ENCODE measurements at places on chromosomes 5 and 9.

DNA sequence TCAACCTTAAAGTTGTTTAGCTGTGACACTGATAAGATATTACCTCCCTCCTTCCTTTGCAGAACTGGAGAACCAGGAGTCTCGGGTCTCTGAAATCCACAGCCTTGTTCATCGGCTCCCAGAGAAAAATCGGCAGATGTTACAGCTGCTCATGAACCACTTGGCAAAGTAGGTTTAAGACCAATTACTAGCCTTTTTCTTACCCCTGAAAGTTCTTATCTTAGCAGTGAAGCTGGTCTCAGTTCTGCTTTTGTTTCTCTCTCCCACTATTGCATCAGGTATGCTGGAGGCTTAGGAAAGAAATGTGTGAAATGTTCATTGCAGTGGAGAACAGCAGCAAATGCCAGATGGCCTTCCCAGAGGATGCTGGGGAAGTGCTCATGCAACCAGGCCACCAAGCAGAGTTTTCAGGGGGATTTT lies 287.4 kb downstream of the ARHGAP26 start:
- no peak for DNase-seq

DNA sequence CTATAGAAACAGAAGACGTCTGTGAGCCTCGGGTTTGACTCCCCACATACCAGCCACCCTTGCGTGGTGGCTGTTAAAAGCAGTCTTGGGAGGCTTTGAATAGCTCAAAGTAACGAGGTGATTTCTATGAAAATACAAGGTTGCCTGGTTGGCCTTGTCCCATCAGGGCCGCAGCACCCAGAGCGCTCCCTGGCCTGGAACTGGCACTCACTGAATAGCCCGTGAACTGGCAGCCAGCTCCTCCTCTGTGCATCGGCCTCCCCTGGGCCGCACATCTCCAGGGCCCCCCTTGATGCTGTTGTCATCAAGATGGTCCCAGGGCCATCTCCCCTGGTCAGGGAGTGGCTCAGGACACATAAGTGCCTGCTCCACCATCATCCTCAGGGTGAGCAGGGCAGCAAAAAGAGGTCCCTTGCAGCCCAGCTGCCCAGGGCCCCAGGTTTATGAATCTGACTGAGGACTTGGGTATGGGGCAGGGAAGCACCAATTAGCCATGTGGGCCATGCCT lies 144.6 kb upstream of the PPP1R26 start:
- no peak for DNase-seq

GRCh38 chr9:28866951-28867350 lies 1293.7 kb upstream of the C9orf72 start:
- no peak for DNase-seq

DNA sequence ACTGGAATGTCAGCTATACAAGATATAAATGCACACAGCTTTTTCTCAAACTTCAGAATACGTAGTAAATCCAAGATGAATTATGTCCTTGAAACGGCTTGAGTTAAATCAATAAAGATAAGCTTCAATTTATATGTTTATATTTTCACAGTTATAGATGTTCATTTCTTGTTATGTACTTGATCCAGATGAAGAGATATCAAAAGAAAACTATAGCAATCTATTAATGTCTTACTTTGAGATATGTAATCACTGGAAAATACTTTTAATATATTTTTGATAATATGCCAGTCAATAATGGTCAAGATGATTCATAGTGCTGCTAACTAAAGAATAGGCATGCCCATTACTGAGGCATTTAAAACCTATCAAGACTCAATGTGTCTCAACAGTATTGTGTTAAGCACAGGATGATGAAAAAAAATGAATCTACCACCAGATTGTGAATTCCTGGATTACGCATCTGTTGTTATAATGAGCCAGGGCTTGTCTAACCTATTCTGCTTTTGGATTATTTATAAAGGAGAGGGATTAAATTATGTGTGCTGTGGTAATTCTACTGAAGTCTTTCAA lies 372.6 kb upstream of the PRR16 start:
- no peak for DNase-seq

- DNase-seq: peak; percentile 6
These were observed 345.9 kb upstream of the NUDT12 start for GRCh38 chr5:103908336-103909080.

DNA sequence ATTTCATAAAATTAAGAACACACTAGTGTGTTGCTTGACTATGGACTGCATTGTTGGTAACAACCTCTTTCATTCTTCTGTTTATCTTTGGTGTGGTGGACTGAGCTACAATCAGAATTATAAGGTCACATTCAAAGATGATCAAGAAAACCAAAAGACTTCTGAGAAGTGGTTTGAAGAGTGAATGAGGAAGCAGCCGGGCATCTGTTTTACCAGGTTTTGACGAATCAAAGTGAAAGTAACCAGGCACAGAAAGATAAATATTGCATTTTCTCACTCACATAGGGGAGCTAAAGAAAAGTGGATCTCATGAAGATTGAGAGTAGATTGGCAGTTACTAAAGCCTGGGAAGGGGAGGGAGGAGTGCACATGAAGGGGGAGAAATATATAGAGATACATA lies 589.1 kb downstream of the ZNF608 start:
- DNase-seq: no peak

GRCh38 chr5:57082441-57083067 lies 91.3 kb upstream of the GPBP1 start:
- DNase-seq: no peak

GRCh38 chr9:84121991-84122523 lies 141.5 kb downstream of the RMI1 start:
- no peak for DNase-seq

DNA sequence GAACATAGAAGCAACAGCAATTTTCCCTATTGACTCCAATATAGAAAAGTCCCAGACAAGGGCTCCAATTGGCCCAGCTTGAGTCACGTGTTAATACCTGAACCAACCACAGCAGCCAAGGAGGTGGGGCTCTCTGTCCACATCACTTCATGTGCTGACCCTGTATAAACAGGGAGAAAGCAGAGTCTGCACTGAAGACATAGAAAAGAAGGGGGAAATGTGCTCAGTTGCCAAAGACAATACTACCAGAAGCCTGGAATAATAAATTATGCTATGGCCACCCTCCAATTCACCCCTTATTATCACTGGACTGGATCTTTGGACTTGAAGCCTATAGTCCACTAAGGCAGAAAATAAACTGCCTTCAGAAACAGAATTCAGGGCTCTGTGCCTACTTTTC lies 275.4 kb downstream of the EPB41L4A start:
- no peak for DNase-seq

DNA sequence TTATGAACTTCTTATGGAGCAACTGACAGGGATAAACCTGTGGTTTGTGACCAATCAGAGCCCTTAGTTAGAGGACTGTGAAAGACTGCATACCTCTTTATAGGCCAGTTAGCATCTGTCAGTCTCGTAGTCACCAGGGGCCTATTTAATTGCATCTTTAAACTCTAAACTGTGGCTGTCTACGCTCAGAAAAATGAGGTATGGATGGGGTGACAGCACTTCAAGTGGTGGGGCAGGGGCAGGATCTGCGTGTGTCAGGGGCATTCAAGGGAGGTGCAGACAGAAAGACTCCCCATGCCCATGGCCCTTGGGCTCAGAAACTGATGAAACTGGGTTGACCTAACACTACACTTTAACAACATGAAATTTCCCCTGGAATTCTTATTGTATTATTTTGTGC lies 132.6 kb upstream of the TBCA start:
- DNase-seq: no peak

GRCh38 chr5:126373375-126374108 lies 49.7 kb upstream of the GRAMD2B start:
- DNase-seq: no peak

GRCh38 chr5:80963966-80964481 lies 3.9 kb downstream of the RASGRF2 start:
- DNase-seq: no peak

- no peak for DNase-seq
These were observed 19.2 kb downstream of the SIL1 start for GRCh38 chr5:139178935-139179334.

DNA sequence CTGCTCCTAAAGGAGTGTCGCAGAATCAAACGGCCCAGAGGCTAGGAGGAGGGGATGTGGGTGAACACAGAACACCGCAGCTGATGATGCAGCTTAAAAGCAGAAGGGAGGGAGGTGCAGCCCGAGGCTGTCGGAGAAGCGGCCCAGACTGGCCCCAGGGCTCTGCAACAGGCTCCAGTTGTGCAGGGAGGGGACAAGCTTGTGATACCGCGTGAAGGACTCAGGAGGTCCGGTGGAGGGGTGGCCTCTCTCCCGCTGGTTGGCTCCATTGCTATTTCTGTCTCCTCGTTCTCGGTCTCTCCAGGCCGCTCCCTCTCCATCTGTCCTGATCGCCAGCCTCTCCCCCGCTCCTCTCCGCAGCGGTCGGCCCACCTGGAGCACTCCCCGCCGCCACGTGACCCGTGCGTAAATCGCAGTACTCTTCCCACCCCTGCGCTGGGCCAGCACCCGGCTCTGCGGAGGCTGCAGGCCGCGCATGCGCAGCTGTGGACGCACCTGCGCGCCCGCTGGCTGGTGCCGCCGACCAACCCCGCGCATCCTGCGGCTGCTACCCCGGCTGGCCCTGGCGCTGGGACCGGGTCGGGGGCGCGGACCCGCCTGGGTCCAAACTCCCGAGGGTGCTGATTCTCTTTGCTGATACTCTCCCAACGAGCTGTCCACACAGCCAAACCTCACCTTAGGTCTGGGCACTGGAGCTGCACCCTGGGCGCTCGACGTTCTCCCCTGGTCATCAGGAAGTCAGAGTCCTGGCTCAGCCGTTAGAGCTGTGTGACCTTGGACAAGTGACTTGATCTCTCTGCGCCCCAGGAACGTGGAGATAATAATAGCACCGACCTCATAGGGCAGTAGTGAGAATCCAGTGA lies 3.7 kb upstream of the STXBP1 start:
- DNase-seq: no peak

GRCh38 chr5:172162323-172162986 lies 25.6 kb downstream of the STK10 start:
- DNase-seq: no peak

- DNase-seq: no peak
These were observed 3.3 kb upstream of the DMRT2 start for GRCh38 chr9:1046639-1047572.

GRCh38 chr5:147188200-147189108 lies 46.4 kb upstream of the STK32A start:
- peak; percentile 44 for DNase-seq

DNA sequence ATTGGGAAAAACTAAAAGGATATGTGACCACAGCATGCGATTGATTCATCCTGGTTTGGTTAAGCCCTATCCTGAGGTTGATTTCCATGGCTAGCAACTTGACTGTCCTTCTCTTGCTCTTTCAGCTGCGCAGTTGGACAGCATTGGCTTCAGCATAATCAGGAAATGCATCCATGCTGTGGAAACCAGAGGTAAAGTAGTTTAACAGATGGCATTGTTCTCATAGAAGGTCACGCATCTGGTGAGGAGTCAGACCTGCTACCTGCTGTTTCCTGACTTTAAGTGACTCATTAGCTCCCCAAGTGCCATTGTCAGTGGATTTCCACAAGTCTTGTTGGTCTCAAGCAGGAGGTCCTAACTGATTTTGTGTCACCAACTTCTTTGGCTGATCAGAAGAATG lies 266.9 kb downstream of the ARHGAP26 start:
- DNase-seq: no peak

GRCh38 chr9:136104488-136104800 lies 9.4 kb upstream of the NACC2 start:
- DNase-seq: no peak

DNA sequence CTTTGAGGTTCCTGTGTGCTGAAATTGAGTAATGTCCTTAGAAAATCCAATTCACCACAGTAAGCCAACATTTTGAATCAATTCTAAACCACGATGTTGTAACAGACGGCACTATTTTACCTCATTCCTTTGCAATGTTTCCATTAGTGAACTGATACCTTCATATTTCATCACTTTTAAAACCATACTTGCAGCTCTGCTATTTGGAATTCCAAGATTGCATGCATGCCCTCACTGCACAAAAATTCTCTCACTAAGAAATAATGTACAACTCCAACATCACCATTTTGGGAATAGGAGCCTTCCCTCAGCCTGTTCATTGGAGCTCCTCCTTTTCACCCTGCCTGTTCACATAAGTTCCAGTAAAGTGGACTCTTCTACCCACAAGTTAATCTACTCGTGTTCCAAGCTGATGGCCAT lies 74.8 kb upstream of the TGFBR1 start:
- no peak for DNase-seq

DNA sequence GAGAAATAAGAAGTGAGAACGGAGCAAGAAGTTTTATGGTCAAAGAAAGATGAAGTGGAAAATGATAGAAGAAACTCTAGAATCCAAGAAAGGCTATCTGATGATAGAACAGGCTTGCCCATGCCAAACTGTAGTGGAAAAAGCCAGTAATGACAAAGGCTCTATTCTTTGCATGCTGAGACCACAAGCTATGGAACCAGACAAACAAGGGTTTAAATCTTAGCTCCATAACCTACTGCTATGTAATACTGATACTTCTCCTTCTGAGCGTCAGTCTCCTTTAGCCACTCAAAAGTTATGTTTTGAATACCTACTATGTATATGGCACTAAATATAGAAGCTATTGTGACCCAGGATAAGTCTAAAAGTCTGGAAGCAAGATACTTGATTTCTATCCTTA lies 51.2 kb upstream of the TRIM32 start:
- no peak for DNase-seq

GRCh38 chr5:169121630-169122420 lies 179.1 kb downstream of the SLIT3 start:
- DNase-seq: no peak

DNA sequence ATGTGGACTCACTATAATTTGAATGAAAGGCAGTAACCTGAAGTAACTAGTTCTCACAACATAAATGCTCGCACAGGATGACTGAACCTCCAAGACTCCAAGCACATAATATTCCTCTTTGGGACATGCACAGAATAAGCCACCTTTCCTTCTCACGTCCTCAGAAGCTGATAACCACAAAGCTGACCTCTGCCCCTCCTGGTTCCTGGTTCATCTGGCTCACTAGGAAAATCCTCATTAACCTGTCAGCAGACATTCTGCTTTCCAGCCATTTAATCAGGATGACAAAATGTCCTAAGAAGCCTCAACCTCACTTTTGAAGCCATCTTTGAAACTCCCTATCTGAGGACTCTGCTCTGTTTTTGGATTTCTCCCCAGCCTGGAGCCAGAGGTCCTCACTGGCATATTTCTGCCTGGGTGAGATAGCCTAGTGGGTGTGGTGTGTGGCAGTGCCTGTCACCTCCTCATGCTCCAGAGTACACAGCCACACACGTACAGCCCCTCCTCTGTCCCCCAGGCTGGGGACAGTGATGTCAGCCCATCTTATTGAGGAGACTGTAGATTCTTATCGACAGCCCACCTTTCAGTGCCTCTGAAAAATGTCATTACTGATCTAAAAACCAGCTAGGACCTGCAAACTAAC lies 10.3 kb downstream of the ANKH start:
- DNase-seq: no peak

- DNase-seq: no peak
These were observed 94.1 kb upstream of the PAPPA start for GRCh38 chr9:116059466-116059865.

- no peak for DNase-seq
These were observed 802 bp downstream of the ITGA2 start for GRCh38 chr5:52989781-52990527.

Measured in forelimb muscle (tissue), 1 donor.